Hair follicle dermal papilla cell (primary cell): ENCODE measurements at places on chromosomes 12 and 14. TPM values are rescaled to one million over a fixed set of nuclear protein-coding genes. Genes with fewer than 3 reads are reported as not detected.

Gene PCED1B
- 0.97 and 1.3 TPM in 2 replicates for total RNA-seq

Gene ATL1
- total RNA-seq: 13.8 and 15.1 TPM in 2 replicates

Gene GPR65
- total RNA-seq: 1.5 and 1.6 TPM in 2 replicates

Gene CPM
- total RNA-seq: 90.2 and 164 TPM in 2 replicates

Gene UNC119B
- 20.3 and 24.8 TPM in 2 replicates for total RNA-seq

Gene GUCY2C
- total RNA-seq: not detected in 2 replicates

Gene USP44
- under 0.01 and 0.12 TPM in 2 replicates for total RNA-seq

Gene LLPH
- total RNA-seq: 4.2 and 4.7 TPM in 2 replicates

Gene NPAS3
- 0.85 and 1.3 TPM in 2 replicates for total RNA-seq

Gene KLRC4
- total RNA-seq: not detected in 2 replicates

Gene GPR68
- total RNA-seq: 3.4 and 6.3 TPM in 2 replicates
